ENCODE measurements at places on chromosomes 13 and 19. TPM values are rescaled to one million over a fixed set of nuclear protein-coding genes. Genes with fewer than 3 reads are reported as not detected.

The ZNF814 gene
- total RNA-seq: 13.3 TPM

The CALM3 gene
- 182 TPM for total RNA-seq

The SIGLEC14 gene
- 10.3 TPM for total RNA-seq

The GIPC3 gene
- total RNA-seq: 14.6 TPM

The KDELR1 gene
- 111 TPM for total RNA-seq

All from posterior vena cava (tissue), 2 donors.